ENCODE measurements at places on chromosomes 1 and 21.

DNA sequence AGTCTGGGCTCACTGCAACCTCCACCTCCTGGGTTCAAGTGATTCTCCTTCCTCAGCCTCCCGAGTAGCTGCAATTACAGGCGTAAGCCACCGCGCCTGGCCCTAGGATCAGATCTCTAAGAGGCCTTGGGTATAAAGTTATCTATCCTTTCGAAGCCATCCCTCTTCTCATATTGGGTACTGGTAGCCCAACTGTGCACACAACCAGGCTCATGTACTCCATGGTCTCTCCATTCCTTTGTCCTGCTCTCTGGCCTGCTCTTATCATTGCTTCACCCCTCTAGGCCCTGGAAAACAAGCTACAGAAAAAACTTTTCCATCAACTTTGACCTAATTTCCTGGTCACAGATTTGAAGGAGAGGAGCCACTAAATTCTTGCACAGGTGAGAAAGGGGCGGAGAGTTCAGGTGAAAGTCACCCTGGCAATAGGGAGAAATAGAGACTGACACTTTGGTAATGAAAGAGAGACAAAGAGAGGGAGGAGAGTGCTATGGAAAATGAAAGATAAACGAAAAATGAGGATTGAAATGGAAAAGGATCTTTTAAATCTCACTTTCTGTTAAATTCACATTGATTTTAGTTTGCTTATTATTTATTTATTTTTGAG lies 6.0 kb downstream of the TXNIP start:
- DNase-seq: no peak

GRCh38 chr21:20685475-20685874 lies 312.7 kb upstream of the NCAM2 start:
- no peak for DNase-seq

GRCh38 chr21:31727181-31727580 lies 4.7 kb downstream of the SCAF4 start:
- no peak for DNase-seq

DNA sequence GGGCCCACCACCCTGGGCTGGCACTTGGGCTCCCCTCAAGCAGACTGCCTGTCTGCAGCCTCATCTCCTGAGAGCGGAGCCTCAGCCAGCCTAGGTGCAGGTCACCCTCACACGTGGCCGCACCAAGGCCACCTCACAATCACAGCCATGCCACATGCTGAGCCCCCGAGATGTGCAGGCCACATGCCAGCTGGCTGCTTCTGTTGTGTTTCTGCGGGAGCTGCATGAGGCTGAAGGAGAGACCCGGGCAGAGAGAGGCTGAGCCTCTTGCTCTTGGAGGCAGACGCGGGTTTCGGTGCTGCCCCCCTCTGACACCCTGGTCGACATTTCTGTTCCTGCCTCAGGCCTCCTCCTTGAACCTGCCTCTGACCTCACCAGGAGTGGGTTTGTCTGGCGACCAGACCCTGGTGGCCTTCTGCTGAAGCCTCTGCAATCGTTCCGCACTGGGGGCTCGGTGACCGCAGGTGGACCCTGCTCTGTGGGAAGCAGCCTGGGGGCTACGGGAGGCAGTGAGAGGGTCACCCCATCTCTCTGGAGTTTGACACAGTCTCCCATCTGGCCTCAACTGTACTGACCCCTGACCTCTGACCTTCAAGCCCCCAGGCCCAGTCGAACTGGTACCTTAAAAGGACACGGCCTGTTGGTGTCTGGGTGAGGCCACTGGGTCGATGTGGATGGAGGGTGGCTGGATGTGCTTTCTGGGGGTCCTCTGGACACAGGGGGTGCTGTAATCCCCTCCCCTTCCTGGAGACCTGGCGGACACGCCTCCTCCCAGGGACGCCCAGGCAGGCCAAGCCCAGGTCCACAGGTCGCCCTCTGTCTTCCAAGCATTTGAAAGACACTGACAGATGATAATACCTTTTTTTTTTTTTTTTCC lies 13.0 kb upstream of the C1orf174 start:
- no peak for DNase-seq

DNA sequence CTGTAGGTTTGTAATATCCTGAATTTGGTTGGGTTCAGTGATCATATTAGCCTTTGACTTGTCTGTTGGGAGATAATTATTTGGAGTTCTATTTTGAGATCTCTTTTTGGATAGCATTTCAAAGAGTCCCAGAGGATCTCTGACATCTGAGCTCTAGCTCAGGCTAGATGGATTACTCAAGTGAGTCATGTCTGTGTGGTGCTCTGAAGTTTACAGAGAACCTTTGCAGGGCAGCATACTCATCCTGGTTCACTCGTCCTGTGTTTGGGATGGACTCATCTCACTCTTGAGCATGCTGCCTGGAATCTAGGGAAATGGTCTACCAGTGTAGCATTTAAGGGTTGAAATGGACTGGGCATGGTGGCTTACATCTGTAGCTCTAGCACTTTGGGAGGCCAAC lies 29.4 kb upstream of the BMP8A start:
- no peak for DNase-seq

DNA sequence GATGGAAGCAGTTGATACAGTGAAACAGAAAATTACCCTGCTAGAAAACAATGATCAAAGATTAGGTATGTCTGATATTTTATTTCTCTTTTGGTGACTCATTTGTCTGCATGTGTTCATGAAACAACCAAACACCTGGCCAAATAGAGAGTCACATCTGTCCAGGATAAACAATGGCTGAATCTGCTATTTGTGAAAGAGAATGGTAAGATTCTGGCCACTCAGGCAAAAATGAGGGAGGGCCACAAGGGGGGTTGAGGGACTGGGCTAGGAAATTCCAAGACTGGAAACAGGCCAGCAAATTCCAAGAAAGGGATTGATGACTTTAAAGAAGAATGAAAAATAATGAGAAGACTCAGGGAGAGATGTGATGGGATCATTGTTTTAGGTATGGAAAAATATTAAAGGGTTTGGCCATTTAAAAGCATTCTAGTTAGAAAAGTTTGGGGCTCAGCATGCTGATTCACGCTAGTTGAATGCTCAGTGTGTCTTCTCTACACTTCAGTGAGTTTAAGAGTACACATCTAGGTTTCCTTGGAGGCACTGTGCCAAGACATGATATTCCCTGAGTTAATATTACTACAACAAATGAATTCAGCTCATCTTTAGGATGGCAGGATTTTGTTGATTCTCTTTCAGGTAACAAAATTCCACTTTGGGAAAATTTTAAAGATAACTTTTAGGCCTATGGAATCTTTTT lies 44.9 kb downstream of the TRAF5 start:
- DNase-seq: no peak

DNA sequence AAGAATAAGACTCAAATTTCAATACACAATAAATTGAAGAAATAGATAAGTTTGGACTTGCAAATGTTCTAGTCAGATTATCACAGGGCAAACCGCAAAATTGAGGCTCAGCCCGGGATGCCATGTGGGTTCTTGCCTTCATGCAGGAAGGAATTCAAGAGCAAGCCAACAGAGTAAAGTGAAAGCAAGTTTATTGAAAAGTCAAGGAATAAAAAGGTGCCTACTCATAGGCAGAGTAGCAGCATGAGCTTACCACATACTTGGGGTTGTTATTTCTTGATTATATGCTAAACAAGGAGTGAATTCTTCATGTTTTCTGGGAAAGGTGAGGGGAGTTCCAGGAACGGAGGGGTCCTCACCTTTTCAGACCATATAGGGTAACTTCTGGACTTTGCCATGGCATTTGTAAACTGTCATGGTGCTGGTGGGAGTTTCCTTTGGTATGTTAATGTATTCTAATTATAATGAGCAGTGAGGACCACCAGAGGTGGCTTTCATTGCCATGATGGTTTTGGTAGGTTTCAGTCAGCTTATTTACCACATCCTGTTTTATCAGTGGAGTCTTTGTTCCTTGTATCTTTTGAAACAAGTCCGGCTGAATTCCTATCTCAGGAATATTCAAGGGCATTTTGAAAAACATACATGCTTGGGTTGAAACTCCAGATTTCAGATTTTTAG lies 2.0 kb upstream of the OR2AK2 start:
- no peak for DNase-seq

GRCh38 chr1:69985376-69985775 lies 220.0 kb downstream of the LRRC40 start:
- DNase-seq: no peak

DNA sequence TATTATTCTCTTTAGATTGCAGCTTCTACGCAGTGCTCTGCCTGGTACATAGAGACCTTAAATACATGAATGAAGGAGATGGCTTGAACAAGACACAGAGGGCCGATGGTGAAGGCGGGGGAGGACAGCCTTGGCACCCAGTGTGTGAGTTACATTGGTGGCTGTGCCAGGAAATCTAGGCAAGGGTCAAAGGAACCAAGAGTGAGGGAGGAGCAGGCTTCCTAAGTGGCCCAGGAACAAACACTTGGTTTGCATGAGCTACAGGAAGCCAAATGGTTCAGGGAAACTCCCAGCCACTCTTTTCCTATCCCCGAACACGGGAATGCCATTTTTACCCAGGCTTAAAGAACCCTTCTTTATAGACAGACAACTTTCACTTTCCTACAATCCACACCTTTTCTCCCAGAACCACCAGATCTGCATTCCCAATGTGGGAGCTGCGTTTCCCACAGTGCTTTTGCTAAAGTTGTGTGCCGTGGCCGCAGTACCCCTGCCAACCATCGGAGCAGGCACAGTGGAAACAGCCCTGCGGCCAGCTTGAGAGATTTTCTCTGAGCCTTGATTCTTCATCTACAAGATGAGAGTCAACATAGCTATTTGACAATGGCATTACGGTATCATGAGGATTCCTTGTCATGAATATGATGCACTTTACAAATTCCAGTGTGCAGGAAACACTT lies 3.5 kb upstream of the CLEC20A start:
- no peak for DNase-seq

- DNase-seq: no peak
Measured at GRCh38 chr1:219931033-219931432, 2.7 kb upstream of the SLC30A10 start.

- peak; percentile 64 for DNase-seq
Measured at GRCh38 chr1:1371746-1372711, 3.0 kb downstream of the AURKAIP1 start.

DNA sequence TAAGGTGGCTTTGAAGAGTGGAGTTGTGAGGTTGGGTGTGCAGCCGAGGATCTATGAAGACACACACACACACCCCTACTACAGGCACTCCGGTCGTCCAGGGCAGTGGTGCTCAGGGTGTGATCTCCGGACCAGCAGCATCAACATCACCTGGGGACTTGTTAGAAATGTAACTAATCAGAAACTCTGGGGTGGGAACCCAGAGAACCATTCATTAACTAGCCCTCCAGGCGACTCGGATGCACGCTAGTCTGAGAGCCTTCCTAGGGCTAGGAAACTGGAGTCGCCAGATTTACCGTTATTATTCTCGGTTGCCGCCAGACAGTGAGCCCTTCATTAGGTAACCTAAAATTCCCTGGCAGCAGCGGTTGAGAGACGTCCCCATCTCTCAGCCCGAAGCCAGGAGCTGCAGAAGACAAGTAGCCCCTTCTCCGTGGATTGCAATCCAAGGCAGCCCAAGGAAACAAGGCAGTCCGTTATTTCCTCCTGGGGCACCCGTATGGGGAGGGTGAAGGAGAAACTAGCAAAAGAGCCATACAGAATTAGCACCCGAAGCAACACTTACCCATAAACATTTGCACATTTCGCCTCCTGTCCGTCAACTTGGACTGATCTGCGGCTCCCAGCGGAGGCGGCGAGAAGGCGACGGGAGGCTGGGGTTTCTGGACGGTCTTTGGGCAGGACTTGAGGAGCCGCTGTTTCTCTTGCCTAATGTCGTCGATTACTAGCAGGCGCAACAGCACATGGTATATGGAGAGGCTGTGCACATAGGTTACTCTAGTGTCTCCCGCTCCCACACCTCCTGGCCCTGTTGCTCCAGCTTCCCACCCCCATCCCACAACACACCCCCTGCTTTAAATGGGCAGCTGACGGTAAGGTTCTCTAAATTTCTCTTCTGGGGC lies 2.9 kb upstream of the CCN1 start:
- no peak for DNase-seq

- DNase-seq: no peak
Measured at GRCh38 chr1:189782295-189782694, 695.4 kb downstream of the BRINP3 start.

GRCh38 chr1:11778336-11778735 lies 16.3 kb downstream of the C1orf167 start:
- no peak for DNase-seq

DNA sequence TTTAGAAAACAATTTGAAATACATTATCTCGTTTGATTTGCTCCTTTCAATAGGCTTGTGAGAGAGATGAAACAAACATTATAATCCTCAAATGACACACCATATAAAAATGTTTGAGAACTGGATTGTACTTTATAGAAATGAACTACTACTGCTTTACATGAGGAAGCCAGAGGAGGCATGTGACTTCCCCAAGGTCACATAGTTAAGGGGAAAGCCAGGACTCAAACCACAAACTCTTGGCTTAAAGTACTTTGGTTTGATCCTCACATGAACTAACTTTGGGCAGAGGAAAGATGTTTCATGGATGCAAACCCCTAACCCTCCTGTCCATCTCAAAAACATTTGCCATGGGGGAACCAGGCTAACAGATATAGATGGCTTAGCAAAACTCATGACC lies 4.7 kb downstream of the ARHGEF11 start:
- DNase-seq: no peak

DNA sequence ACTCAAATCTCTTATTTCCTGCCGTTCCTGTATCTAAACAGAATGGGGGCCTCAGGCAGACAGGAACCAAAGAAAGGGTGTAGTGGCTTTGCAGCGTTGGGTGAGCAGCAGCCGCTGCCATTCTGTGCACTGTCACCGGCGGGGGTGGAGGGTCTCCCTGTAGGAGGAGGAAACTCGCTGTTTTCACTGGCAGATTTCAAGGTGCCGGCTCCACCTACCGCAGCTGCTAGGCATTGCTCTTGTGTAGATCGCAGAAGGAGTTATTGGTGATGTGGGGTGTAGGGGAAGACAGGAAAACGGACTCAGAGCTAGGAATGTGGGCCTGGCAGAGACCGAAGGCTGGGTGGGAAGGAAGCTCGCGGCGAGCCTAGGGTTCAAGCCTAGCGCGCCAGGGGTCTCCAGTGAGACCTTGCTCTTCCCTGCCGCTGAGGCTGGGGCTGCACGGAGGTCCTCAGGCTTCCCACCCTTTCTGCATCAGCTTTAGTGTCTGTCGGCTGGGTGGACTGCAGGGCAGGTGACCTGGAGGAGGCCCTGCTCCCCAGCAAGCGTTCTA lies 20.8 kb downstream of the ATP5PO start:
- peak; percentile 46 for DNase-seq

DNA sequence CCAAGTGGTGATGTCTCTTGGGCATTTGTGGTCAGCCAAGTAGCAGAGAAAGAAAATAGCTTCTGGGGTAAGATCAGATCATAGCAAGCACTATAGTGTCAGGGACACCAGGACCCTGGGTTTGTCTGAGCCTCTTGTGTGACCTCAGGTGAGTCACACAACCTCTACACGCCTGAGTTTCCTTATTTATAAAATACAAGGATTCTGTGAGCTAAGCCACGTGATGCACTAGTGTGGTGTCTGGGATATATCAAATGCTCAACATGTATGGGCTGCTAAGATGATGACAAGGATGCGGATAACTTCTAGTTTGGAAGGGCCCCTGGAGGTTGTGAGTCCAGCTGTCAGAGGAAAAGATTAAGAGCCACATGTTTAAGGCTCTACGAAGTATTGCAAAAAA lies 24.5 kb upstream of the ZNF436 start:
- DNase-seq: no peak

GRCh38 chr1:150809651-150810050 lies 1.6 kb upstream of the CTSK start:
- no peak for DNase-seq
